HepG2 (cell line): ENCODE measurements at places on chromosomes 6 and 20. TPM values are rescaled to one million over a fixed set of nuclear protein-coding genes. Genes with fewer than 3 reads are reported as not detected.

PSORS1C2 gene
- total RNA-seq, result not detected in 2 replicates

MATN4 gene
- not detected in 2 replicates for total RNA-seq

HLA-G gene
- total RNA-seq, result 0.15 and 0.29 TPM in 2 replicates

BCAS4 gene
- total RNA-seq, result 5.9 and 7.2 TPM in 2 replicates

GRCh38 chr6:21527731-21528130 lies 65.8 kb upstream of the SOX4 start:
- no peak for DNase-seq

DNA sequence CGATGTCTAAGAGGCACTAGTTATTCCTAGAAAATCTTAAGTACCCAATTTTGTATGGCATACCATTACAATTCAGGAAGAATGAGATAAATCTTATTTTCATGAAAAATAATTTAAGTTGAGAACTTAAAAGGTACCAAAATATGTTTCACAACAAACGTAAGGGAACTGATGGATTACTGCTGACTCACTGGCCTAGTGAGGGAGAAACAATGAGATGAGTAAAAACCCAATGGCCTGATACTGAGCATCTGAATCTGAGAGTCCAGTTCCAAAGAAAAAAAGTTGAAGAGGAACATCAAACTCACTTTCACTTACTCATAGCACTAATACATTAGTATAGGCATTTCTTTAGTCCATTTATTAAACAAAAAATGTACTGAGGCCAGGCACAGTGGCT lies 56.0 kb downstream of the MDN1 start:
- DNase-seq, result no peak

DNA sequence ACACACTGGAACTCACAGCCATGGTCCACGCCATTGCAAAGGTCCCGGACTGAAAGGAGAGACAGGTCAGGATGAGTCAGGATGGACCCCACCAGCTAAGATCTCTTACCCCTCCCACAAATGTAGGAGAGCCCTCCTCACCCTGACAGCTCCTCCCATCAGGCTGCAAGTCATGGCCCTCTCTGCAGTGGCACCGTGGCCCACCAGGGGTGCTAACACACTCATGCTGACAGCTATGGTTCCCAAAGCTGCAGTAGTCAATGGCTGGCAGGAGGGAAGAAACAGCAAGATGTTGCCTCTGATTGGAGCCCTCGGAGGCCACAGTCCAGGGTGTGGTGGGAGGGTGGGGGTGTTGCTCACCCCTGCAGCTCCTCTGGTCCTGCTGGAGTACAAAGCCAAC lies 5.7 kb upstream of the RBPJL start:
- peak; percentile 56 for DNase-seq
